ENCODE measurements at places on chromosomes 2 and 18.

GRCh38 chr2:175766880-175767279 lies 235.2 kb downstream of the LNPK start:
- no peak for DNase-seq

DNA sequence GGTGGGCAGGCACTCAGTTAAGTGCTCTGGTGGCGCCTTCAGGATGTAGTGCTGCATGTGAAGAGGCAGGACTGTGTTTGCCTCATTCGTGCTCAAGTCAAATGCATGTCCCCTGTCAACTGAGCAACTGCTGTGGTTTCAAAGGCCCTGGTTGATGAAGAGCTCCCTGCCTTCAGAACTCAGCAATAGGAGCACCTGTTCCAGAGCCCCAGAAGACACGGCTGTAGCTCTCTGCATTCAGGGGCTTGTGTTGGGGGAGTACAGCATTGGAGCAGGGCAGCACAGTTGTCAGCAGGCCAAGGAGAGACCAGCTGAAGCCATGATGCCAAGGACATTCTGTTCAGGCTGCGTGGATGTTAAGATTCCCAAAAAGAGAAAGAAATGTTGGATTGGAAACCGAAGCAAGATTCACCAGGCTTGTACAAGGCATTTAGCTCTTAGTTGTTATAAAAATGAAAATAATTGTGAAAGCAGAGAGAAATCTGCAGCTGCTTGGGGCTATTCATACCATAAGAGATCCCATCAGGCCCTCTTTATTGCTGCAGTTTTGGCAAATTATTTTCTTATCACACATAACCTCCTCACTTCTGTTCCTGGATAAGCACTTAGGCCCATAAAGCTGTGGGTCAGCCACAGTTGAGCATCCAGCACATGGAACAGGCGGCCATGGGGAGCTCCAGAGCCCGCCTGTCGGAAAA lies 252.4 kb upstream of the ZNF521 start:
- DNase-seq, result no peak

- no peak for DNase-seq
Measured at GRCh38 chr2:227436436-227437174, 35.4 kb upstream of the AGFG1 start.

DNA sequence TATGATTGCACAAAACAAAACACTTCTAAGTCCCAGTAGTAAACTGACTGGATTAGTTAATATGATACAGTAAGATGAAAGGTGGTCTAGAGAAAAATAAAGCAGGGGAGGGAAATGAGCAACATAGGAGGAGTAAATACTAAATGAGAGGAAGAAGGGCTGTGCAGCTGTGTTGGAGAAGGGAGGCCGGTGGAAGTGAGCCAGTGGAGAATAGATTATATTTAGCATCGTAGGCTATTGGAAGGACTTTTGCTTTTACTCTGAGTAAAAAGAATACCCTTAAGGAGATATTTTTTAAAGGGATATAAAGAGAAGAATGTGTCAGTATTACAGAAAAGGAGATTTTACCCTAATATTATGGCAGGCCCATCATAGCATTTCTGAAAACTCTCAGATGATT lies 12.7 kb downstream of the WDR75 start:
- DNase-seq, result no peak

DNA sequence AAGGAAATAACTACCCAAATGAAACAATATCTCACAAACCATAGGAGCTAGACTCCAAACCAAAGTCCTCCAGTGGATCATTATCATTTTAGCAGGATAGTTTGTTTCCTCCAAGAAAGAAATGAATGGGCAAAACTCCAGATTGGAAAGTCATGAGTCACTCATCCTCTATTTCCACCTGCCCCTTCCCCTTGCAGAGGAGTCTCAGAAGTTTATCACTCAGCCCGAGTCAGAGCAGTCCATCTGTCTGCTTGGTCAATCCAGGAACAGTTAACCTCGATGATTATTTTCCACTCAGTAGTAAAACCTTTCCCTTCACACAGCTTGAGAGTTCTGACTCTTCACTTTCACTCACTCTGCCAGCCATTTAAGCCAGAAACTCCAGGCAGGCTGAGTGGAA lies 462.2 kb downstream of the BCL11A start:
- DNase-seq, result no peak

DNA sequence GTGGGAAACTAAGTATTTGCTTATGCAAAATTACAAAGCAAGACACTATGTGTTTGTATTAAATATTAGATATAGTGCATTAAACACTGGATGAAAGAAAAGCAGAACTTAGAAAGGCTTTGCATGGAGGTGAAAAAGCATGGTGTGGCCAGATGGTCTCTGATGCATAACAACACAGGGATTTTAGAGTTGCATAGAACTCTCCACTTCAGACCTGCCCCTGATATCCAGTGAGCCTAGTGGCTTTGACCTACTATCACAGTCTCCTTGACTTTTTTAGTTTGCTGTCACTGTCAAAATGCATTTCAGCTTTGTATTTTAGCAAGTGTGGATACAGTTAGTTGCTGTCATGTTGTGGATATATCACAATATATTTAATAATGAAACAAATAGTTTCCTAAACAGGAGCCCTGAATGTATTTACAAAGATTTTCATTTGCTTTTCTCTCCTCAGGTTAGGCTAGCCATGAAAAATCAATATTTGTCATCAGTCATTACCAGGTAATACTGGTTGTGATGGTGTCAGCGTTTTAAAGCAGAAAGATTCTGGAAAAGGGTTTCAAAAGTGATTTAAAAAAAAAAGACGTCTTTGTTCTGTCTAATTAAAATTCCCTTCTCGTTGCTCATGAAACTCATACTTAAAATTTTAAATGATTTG lies 5.2 kb downstream of the CSRNP3 start:
- DNase-seq, result no peak

GRCh38 chr2:109166811-109167210 lies 37.8 kb downstream of the SH3RF3 start:
- DNase-seq, result no peak

GRCh38 chr2:222563936-222564335 lies 92.0 kb downstream of the FARSB start:
- DNase-seq, result no peak

GRCh38 chr2:209322041-209322440 lies 101.8 kb upstream of the MAP2 start:
- DNase-seq, result no peak

- DNase-seq, result no peak
Measured at GRCh38 chr2:54240515-54241469, 15.2 kb downstream of the TSPYL6 start.

DNA sequence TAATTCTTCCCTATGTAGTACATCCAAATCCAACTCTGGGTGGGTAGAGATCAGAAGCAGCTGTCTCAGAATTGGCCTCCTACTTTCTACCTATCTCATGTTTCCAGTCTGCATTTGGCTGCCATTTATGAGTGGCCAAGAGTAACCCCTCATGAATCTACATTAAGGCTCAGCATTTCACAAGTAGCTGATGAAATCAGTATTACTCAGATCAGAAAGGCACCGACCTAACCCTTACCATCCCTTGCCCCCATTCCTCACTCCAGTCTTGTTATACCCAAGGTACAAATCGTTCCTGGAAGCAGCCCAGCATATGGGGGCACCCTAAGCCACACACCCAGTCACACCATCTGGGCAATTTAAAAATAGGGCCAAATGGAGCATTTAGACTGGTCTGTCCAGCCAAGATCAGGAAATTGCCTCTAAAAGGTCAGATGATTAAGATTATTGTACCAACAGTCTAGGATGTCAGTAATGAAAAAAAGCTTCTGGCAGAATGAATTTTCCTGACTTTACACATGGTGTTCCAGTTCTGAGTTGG lies 37.1 kb downstream of the CD28 start:
- no peak for DNase-seq

DNA sequence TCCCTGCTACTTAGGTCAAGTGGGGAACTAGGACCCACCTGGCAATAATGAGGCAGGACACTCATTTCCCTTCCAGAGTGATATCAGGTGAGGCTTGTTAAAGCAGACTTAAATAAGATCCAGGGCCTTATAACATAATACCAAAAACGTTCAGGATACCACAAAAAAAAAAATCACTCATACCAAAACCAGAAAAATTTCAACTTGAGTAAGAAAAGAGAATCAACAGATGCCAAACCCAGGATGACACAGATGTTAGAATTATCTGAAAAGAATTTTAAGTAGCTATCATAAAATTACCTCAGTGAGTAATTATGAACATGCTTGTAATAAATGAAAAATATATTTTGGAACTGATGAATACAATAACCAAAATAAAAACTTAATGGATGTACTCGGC lies 255.6 kb upstream of the OSR1 start:
- no peak for DNase-seq

- no peak for DNase-seq
Measured at GRCh38 chr2:217981971-217982370, 20.8 kb downstream of the TNS1 start.

DNA sequence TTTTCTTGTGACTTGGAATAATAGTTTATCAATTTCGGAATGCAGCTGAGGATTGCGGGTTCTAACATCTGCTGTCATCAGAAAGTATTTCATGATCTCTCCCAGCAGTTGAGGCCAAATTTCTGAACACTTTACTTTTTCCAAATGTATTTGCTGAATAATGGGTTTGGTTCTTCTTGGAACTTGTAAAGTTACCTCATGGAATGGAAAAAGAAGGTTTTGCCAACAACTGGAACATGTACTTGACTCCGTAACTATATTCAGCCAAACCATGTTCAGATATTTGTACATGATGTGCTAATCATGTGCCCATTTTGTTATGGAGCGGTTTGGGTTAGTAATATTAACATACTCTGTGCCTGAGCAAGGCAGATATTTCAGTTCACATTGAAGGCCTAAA lies 119.6 kb downstream of the LCLAT1 start:
- DNase-seq, result no peak

DNA sequence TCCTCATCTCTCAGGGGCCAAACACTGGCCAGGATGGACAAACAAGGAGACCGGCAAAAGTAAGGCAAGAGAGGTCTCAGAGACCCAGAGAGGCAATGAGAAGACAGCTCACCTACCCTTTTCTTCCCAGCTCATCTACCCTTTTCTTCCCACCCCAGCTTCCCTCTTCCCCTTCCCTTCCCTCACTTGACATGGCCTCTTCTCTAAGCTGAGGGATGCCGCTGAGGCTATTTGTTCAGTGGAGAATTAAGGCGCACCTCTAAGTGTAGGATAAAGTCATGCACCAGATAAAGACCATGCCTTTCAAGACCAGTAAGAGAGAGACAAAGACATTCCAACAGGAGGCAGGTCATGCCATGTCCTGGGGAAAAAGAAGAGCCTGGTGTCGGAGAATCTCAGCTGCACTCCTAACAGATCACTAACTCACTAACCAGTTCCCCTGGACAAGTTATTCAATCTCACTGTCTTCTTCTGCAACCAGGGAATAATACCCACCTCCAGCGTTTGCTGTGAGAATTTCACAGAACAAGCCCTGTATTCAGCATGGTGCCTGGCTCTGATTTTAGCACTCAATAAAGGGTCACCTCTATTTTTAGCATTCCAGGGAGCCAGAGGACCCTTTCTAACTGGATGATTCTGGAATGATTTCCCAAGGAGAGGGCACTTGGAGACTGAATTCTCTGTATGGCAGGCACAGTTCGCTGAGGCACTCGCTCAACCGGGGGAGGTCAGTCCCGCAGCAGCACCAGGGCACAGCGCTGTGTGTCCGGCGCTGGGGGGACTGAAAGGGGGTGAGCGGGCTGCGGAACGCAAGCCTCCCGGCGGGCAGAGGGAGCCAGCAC lies 3.0 kb upstream of the FOSL2 start:
- DNase-seq, result no peak

DNA sequence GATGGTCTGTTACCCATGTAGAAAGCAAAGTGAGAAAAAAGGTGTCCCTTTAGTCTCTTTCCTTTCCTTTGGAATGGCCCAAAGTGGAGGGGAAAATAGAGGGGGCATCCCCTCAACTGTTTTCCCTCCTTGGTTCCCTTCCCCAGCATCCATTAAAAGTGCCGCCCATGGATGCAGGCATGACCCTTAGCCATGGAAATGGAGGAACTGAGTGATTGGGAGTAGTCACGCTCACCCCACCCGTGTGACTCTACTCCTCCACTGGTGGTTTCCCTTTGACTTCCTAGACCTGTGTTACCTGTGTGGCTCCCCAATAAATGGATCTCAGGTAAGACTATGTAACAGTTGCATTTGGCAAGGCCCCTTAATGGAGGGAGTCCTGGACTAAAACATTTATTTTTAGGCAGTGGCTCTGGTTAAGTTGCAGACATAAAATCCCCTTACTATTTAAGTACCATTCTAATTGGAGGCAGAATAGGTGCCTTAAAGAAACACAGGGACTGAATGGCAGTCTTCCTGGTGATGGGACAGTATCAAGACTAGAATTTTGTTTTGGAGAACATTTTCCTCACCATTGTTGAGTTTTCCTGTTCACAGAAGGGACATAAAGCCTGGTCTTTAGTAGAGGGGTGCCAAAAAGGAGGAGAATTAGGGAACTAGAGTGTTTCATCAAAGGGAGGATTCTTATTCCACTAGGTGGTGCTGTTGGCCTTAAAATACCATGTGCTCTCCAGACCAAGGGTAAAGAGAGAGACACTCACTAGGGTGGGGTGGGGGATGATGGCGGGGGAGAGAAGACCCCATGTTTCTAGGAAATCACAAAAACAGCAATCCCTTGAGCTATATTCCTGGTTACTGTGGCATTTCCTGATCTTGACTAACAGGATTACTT lies 25.7 kb upstream of the PLA2R1 start:
- no peak for DNase-seq

- DNase-seq, result no peak
Measured at GRCh38 chr18:12014521-12015415, 33.5 kb downstream of the IMPA2 start.

DNA sequence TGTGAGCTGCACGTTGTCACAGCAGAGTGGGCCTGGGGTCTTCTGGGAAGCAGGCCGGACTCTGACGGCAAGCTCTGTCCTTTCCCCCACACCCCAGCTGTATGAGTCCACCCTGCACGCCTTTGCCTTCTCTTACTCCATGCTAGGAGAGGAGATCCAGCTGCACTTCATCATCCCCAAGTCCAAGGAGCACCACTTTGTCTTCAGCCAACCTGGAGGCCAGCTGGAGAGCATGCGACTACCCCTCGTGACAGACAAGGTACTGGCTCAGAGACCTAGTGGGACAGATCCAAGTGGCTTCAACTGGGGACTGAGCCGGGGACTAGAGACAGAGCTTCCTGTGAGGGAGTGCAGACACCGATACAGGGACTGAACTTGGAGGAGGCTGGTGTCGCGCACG lies 40.1 kb downstream of the NTSR2 start:
- no peak for DNase-seq

GRCh38 chr2:26002632-26003310 lies 20.5 kb upstream of the KIF3C start:
- no peak for DNase-seq

DNA sequence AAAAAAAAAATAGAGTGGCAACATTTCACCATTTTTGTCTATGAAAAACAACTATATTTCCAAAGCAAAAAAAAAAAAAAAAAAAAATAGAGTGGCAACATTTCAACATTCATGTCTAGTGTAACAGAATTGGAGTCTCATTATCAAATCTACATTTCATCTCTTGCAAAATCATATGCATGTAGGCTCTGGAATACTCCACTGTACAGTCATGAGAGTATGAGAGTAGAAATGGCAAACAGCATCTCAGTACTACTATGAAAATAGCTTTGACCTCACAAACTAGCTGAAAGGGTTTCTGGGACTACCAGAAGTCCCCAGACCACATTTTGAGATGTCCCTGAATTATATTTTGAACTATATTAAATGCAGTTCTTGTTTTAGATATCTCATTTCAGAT lies 82.8 kb downstream of the SMAD2 start:
- no peak for DNase-seq

- DNase-seq, result no peak
Measured at GRCh38 chr2:231928481-231928880, 2.3 kb upstream of the NPPC start.

- DNase-seq, result peak; percentile 5
Measured at GRCh38 chr2:109032229-109032820, 43.3 kb upstream of the EDAR start.

Measured in stimulated activated CD4-positive, alpha-beta T cell treated with anti-CD3 and anti-CD28 coated beads, Interleukin-4, amount 100 ng/mL, for 4 hours (primary cell).